ENCODE measurements at places on chromosomes 6 and 20.

GRCh38 chr6:1923449-1923848 is 313.7 kb downstream of the FOXC1 start:
- DNase-seq = no peak

GRCh38 chr20:9453201-9453600 is 61.2 kb upstream of the LAMP5 start:
- DNase-seq = no peak

- no peak for DNase-seq
Observed at GRCh38 chr6:45445364-45445748, 67.6 kb upstream of the SUPT3H start.

DNA sequence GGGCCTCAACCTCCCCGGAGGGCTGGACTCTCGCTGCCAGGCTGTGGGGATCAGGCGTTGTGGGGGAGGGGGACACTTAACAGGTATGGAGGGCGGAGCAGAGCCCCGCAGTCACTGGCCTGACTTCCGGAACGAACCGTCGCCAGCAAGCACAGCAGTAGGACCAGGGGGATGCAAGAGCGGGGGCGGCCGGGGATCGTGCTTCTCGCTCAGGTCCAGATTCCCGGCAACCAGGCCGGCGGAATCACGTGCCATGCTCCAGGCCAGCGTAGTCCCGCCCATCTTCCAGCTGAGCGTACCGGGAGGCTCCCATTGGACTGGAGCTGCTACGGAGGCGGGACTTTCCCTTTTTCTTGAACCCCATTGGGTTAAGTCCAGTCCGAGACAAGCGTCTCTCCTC is 10.0 kb upstream of the POU5F1 start:
- peak; percentile 63 for DNase-seq

DNA sequence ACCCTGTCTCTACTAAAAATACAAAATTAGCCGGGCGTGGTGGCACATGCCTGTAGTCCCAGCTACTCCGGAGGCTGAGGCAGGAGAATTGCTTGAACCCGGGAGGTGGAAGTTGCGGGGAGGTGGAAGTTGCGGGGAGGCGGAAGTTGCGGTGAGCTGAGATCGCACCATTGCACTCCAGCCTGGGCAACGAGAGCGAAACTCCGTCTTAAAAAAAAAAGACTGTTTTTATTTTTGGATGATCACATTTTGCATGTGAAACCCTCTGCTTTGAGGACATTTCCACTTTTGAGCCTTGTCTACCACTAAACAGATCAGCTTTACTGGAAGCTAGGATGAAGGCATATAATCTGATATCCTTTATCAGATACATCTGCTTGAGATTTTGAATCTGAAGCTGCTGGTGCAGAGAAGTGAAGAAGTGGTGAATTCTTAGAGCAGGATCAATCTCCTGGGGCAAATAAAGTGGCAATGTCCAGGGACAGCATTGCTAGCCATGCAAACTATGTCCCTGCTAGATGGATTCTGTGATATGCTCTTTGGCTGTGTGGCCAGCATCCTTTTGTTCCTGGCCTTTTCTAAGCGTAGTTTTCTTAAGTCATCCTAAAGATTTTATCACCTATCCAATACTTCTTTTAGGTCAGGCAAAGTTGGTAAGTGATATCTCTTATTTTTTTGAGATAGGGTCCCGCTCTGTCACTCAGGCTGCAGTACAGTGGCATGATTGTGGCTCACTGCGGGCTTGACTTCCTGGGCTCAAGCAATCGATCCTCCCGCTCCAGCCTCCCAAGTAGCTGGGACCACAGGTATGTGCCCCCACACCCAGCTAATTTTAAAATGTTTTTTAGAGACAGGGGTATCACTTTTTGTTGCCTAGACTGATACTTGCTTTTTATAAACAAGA is 23.3 kb downstream of the RBL1 start:
- DNase-seq = no peak

GRCh38 chr6:52726741-52727535 is 36.3 kb downstream of the GSTA2 start:
- no peak for DNase-seq

- DNase-seq = no peak
Observed at GRCh38 chr20:38114353-38114791, 50.7 kb downstream of the TGM2 start.

DNA sequence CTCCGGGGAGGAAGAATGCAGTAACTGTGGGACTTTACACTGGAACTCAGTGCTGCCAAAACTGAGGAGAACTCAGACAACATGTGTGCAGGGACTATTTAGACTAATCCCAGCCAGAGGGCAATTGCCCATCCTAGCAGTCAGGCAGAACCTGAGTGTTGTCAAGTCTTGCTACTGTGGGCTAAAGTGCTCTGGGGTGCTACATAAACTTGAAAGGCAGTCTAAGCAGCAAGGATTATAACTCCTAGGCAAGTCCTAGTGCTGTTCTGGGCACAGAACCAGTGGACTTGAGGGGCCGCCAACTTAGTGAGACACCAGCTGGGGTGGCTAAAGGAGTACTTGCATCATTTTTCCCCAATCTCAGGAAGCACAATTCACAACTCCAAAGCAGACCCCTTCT is 363.8 kb upstream of the PTCHD4 start:
- no peak for DNase-seq

GRCh38 chr6:115766745-115767462 is 293.8 kb downstream of the FRK start:
- no peak for DNase-seq

DNA sequence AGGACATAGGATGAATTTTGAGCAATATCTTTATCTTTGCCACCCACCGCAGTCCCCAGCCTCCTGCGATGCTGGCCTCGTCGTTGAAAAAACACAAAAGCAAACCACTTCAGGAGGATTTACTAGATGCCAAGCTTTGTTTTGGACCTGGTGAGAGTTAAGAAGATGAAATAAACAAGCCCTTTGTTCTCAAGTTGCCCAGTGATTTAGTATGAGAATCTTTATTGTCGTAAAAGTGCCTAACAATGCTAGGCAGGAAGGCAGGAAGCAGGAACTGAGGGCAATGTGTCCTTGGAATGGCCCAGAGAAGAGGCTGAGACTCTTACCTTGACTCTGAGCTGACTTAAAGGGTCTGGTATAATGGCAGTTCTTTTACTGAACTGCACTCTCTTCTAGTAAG is 116.0 kb downstream of the TRMT11 start:
- no peak for DNase-seq

GRCh38 chr6:125794342-125795137 is 3.8 kb downstream of the NCOA7 start:
- no peak for DNase-seq

- DNase-seq = no peak
Observed at GRCh38 chr20:62832212-62832922, 15.5 kb downstream of the COL9A3 start.

- no peak for DNase-seq
Observed at GRCh38 chr6:107991772-107992550, 34.0 kb upstream of the SEC63 start.
